ENCODE measurements at places on chromosomes 6 and 20.

DNA sequence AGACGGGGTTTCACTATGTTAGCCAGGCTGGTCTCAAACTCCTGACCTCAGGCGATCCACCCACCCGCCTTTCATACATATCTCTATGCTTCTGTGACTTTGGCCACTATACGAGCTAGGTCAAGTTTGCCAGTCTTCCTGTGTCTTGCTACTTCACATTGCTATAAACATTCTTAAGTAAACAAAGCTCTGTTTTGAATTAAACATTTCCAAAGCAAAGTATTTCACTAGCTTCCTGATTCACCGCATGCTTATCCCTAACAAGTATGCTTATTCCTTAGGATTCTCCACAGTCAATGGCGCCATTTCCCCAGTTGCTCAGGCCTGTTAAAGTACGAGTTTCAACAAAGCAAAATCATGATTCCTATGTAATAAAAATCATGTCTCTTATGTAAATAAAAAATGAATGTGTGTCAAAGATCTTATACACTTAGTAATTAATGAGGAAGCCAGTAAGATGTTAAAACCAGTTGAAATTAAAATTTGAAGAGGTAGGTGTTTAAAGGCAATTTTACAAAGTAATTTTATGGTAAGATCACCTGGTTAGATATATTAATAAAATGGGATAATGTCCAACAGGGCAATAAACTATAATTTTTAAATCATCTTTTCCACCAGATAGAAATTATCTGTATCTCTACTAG, 88.5 kb downstream of the PRKN start:
- no peak for DNase-seq

- no peak for DNase-seq
These were observed 40.8 kb downstream of the NCR2 start for GRCh38 chr6:41376176-41376575.

DNA sequence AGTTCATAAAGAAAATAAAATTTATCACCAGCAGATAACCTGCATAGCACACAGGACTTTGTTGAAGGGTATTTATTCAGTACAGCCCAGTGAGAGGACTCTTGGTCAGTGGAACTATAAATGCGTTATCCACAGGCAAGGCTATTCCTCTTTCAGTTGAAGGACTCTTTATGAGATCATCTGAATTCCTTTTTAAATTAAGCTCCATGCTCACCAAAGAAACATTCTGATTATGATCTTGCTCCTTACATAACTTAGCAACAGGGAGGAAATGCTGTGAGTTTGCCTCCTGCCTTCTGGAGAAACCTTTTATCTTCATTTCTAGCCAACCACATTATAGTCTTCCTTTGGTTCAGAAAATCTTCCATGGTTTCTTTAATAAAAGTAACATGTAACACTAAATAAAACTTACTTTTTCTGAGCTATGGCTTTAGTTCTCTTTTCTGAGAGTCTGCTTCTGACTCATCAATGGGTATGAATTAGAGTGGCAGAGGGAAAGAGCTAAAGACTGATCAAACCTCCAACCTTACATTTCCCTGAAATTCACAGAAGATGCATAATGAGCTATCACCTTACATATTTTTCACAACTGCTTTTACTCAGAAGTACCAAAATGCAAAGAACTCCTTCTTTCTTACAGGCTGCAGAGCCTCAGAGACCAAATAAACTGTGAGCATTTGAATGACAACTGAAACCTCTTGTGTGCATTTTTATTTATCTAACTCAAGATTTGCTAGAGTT, 267.2 kb downstream of the ADGRG6 start:
- peak; percentile 59 for DNase-seq

DNA sequence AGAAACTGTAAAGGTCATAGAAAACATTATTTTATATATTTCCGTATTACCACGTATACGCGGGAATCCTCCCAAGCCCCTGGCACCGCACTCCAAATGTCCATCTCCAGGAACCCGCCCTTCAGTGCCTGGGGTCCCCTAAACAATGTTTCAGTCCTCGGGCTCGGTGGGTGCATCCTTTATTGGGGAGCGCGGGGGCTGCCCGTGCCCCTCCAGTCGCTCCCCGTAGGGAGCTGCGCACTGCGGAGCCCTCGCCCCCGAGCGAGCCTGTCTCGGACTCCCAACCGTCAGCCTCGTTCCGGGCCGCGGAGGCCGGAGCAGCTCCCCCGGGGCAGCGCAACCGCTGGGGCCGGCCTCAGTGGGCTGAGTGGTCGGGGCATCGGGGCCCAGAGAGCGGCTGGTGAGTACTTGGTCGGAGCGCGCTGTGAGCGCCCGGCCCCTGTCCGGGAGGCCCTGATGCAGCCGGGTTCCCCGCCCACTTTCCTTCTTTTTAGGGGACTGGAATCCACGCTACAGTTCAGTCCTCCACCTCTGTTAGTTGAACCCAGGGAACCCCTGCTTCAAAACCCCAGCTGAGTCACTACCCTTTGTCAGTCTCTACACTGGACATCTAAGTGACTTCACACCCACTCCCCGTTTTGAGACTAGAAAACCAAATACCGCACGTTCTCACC, at the start of gene DNAH8:
Gene DNAH8 (plus strand): TSS at position 296 of the 674 bp plus-strand sequence. CDS start 7,499 bp downstream, outside the sequence.
- DNase-seq = no peak

- no peak for DNase-seq
These were observed 86.7 kb upstream of the SYNDIG1 start for GRCh38 chr20:24382743-24383142.

- no peak for DNase-seq
These were observed 511.8 kb upstream of the JARID2 start for GRCh38 chr6:14734052-14734415.

GRCh38 chr6:54810147-54810546, 36.4 kb upstream of the FAM83B start:
- no peak for DNase-seq

DNA sequence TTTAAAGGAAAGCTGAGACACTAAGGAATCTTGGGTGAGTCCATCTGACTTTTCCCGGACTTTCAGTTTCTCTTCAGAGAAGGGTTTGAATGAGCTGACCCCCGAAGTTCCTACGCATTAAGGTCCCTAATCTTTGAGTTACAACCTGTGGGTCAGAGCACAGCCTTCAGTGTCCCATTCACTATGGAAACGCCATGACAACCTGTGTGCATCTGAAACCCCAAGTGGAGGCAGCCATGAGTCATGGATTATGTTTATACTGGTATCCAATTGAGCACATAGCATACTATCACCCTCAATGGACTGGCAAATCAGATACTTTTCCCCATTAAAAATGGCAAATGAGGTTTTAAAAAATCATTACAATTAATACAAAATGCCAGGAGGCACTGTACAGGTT, 11.4 kb downstream of the MYLK4 start:
- DNase-seq = peak; percentile 17

- DNase-seq = no peak
These were observed 31.9 kb upstream of the FABP7 start for GRCh38 chr6:122747573-122747972.

DNA sequence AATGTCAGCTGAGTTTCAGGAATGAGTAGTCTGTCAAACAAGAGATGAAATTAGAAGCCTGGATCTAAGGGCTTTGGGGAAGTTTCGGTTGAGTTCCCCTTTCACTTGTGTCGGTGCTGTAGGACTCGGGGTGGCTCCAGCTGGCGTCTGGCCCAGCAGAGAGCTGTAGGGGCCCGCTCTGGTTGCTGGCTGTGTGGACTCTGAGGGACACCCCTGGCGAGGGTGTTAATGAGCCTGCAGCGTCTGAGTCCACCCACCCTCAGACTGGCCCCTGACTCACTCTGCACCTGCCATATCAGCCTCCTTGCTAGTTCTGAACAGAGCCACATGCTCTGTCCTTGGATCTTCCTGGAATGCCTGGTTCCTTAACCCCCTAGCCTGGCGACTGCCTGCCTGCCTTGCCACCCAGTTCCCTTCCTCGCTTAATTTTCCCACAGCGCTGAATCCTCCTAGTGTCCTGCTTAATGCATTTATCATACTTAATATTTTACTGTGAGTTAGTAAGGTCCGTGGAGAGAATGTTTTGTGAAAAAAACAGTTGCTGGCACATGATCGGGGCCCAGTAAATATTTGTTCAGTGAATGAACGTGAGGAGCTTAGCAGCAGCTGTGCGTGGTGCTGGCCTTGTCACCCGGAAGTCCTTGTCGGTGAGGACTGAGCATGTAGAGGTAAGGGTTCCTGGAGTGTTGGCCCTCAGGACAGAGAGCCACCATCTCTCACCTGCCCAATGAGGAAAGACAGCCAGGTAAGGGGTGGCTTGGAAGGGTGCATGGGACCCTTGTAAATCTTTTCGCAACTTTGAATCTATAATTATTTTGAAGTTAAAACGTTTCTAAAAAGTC, 1.6 kb downstream of the DNAJC5 start:
- DNase-seq = no peak

- peak; percentile 36 for DNase-seq
These were observed 577 bp downstream of the LSM14B start for GRCh38 chr20:62122654-62123449.

DNA sequence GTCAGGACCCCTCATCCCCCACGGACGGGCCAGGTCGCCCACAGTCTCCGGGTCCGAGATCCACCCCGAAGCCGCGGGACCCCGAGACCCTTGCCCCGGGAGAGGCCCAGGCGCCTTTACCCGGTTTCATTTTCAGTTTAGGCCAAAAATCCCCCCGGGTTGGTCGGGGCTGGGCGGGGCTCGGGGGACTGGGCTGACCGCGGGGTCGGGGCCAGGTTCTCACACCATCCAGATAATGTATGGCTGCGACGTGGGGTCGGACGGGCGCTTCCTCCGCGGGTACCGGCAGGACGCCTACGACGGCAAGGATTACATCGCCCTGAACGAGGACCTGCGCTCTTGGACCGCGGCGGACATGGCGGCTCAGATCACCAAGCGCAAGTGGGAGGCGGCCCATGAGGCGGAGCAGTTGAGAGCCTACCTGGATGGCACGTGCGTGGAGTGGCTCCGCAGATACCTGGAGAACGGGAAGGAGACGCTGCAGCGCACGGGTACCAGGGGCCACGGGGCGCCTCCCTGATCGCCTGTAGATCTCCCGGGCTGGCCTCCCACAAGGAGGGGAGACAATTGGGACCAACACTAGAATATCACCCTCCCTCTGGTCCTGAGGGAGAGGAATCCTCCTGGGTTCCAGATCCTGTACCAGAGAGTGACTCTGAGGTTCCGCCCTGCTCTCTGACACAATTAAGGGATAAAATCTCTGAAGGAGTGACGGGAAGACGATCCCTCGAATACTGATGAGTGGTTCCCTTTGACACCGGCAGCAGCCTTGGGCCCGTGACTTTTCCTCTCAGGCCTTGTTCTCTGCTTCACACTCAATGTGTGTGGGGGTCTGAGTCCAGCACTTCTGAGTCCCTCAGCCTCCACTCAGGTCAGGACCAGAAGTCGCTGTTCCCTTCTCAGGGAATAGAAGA, 978 bp downstream of the HLA-A start:
- DNase-seq = no peak
